ENCODE measurements at places on chromosomes 13 and 19.

- no peak for DNase-seq
These were observed 88.2 kb downstream of the STK24 start for GRCh38 chr13:98488736-98489135.

DNA sequence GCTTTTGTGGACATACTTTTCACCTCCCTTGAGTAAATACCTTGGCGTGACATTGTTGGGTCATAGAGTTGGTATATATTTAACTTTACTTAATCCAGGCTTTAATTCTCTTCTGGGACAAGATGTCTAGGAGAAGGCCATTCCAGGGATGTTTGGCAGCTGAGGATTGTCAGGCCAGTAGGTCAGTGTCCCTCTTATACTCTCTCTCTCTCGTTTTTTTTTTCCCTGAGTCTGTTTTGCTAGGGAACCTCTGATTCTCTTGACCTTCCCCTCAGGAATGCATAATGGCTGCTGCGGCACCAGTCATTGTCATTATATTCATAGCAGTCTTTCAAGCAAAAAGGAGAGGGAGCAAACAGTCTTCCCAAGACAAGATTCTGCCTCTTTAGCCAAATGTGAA lies 48.8 kb downstream of the BICRA start:
- DNase-seq, result no peak

GRCh38 chr19:7848779-7849457 lies 18.9 kb downstream of the EVI5L start:
- no peak for DNase-seq

DNA sequence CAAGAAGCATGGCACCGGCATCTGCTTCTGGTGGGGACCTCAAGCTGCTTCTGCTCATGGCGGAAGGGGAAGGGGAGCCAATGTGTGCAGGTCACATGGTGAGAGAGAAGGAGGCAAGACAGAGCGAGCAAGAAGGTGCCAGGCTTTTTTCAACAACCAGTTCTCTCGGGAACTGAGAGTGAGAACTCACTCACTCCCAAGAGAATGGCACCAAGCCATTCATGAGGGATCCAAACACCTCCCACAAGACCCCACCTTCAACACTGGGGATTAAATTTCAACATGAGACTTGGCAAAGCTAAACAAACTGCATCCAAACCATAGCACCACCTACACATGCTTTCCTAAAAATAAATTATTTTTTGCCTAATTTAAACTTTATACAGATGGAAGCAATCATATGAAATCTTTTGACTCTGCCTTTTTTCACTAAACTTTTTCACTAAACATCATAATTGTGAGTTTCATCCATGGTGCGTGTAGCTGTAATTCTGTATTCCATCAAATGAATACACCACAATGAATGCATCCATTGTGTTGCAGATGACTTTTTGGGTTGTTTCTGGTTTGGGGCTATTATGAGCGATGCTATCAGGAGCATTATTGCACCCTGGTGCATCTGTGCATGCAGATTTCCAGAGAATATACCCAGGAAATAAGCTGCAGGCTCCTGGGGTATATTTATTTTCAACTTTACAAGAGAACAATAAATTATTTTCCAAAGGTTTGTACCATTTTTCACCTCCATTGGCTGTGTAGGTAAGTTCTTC lies 14.6 kb upstream of the IPO5 start:
- no peak for DNase-seq

DNA sequence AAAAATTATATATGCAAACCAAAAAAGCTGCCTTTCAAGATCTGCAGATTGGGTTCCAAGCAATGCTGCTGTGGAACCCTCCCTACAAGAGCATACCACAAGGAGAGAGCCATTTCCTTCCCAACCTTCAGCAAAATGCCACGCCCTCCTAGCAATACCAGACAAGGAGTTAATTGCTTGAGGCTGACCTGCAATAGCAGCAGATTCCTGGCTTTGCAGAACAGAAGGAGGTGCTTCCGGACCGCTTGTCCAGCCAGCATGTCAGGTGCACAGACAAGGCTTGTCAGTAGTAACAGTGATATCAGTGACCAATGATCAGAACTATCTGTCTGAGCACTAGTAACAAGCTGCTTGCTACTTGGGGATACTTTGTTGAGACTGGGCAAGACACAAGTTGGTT lies 301.6 kb downstream of the FGF14 start:
- DNase-seq, result no peak

DNA sequence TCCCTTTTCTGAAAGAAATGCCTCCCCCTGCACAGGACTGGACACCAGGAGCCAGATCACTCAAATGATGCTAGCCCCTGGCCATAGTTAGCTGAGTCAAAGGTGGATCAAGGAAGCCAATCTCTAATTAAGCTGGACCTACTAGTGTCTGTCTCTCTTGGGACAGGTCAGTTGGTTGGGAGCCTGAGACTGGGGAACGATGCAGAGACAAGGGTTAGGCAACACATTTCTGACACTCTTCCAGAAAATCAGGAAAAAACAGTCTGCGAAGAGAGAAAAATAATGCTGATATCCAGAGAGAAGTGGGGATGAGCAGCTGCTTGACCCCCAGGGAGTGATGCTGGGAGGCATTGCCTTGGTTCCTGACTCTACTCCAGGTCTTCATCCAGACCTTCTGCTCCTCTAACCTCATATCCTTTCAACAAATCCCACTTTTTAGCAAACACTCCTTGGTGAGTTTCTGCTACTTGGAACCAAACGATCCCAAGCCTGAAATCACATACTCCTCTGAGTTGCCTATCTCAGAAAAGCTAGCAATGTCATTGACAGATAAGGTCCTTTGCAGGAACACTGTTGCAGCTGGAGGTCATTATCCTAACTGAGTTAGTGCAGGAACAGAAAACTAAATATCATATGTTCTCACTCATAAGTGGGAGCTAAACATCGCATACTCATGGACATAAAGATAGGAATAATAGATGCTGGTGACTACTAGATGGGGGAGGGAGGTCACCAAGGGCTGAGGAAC lies 369.7 kb downstream of the COG6 start:
- no peak for DNase-seq

DNA sequence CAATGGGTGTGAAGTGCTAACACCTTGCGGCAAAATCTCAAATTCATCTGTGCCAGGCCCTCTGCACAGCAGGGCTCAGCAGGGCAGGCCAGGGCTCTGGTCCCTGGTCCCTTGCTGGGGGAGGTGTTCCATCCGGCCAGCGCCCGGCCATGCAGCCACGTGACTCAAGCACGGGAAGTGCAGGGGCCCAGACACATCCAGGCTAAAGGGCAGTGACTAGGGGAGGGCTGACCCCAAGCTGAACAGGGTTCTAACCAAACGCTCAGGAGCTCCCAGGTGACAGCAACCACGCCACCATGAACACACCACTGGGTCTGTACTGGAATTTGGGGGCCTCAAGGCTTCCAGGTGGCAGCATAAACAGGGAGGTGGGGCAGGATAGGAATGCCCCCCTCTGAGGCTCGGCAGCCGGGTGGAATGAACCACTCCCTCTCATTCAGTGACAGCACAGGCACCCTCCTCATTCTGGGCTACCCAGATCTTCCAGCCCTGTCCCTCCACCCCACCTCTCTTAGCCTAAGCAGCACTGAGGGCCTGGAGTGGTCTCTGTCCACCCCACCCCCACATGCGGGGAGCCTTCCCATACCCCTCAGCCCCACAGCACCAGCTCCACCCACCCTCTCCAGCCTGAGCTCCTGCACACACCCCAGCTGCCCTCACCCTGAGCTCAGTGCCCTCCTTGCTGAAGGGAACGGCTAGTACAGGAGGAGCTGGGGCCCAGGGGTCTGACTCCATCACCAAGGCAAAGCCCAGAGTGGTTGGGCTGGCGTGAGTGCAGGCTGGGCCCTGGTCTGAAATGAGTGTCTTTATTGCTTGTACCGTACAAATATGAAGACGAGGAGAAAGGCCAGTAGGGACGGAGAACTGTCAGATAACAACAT lies 5.3 kb upstream of the CCNP start:
- no peak for DNase-seq

- DNase-seq, result no peak
These were observed 9.1 kb upstream of the LILRB5 start for GRCh38 chr19:54266133-54266532.

GRCh38 chr13:78764665-78765064 lies 105.7 kb upstream of the OBI1 start:
- DNase-seq, result no peak

All from thoracic aorta (tissue), 2 donors.